ENCODE measurements at places on chromosomes 6 and 20.

DNA sequence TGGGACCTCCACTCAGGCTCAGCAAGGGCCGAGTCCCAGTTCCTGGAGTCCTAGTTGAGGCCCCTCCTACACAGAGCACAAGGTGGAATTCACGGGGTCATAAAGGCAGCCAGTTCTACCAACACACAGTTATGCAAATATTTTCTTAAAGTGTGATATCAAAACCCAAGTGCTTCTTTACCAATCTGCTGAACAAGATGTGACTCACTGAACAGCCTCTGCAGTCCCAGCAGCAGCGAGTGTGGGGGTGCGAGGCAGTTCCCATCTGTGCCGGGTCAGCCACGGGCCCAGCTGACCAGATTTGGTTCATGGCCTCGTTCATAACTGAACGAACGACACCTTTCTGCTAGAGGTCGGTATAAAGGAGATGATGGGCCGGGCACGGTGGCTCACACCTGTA is 4.5 kb upstream of the TCEA2 start:
- no peak for DNase-seq

DNA sequence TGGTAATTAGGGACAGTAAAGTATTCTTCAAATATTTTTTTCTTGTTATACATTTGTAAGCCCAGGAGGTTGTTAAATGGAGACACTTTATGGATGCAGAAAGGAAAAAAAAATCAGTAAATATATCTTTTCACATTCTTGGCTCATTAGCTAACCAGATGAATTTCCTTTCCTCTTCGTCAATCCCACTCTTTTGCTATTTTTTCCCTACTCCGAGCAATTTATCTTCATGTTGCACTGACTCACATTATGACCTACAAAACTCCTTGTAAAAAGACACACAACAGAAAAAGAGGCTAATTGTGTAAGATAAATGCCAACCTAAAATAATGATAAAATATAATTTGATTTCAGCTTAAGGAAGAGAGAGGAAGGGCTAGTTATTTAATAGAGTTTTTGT is 472.9 kb upstream of the ZNF337 start:
- DNase-seq = no peak

GRCh38 chr20:50270569-50270968 is 79.9 kb downstream of the CEBPB start:
- DNase-seq = peak; percentile 26

DNA sequence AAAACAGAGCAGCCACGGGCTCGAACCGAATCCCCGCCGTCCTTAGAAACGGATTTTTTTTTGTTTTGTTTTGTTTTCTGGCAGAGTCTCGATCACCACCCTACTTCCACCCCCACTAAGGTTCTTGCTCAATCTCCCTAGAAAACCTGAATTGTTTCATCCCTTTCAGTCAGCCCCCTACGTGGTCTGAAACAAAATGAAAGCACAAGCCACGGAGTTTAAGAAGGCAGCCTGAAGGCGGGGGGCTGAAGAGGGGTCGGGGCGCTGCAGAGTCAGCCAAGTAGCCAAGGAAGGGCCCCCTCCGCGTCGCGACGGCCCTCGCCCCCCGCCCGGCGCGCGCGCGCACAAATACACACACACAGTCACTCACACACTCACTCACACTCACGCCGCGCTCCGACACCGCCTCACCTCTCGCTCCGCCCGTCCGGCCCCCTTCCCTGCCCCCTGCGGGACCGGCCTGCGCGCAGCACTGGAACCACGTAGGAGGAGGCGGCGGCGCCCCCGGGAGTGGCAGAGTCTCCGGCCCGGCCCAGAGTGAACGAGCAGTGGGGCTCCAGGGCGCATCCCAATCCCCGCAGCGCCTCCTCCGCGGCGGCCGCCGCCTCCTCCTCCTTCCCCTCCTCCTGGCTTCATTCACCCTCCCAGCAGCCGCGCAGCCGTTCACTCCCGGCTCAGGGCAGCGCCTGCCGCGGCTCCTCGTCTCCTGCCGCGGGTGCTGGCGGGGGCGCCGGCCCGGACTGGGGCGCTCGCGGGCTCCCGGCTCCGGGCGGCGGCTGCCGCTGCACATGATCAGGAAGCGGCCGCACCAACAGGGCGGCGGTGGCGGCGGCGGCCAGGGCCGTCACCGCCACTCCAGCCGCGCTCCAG is 1.4 kb downstream of the ATXN1 start:
- peak; percentile 85 for DNase-seq

- no peak for DNase-seq
Observed at GRCh38 chr6:47303342-47303741, 6.4 kb downstream of the TNFRSF21 start.

GRCh38 chr6:108559097-108559883 is 1.4 kb upstream of the FOXO3 start:
- peak; percentile 93 for DNase-seq

DNA sequence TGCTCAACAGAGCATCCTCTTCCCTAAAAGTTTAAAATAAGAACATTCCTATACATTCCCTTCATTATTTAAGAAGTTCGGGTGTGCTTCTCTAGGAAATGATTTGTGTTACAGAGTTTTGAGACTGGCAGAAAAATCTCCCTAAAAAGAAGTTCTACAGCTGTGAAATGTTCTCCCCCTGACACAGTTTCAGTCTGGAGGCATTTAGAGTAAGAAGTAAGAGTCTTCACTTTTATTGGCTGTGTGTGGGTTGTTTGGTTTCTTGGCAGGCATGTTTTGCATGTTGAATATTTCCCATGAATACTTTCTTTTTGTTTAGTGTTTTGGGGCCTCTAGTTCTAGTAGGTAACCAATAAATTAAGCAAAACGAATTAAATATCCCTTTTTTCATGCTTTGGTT is 195.9 kb downstream of the TENT5A start:
- DNase-seq = no peak

DNA sequence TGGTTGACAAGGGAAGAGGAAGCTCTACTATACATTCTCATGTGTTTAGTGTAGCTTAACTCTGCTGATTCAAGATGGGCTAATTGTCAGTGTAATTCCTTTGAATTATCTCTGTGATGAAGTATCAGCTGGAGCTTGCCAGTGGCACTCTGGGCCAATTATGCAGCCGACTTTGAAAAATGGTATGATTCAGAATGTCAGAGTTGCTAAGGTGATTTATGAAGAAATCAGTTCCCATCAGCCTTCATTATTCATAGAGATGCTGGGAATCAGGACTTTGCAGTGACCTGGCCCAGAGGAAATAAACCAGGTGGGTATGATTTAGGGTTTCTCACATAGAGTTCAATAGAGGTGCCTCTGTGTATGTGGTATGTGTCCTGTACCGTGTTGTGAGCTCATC is 33.4 kb downstream of the KCNS1 start:
- DNase-seq = no peak

GRCh38 chr20:43941476-43942200 is 27.0 kb downstream of the TOX2 start:
- DNase-seq = no peak

DNA sequence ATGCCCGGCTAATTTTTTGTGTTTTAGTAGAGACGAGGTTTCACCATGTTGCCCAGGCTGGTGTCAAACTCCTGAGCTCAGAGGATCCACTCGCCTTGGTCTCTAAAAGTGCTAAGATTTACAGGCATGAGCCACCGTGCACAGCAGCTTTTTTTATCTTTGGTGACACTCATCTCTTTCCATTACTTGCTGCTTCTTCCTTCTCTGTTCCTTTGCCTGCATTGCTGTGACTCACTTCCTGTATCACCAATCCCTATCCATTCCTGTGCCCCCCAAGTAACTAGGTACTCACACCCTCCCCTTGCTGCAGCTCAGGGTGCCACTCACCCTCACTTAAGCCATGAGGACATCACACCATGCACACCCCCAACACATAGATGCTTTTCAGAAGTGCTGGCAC is 24.6 kb downstream of the KHDC1L start:
- DNase-seq = no peak

GRCh38 chr6:19342616-19343015 is 494.6 kb upstream of the ID4 start:
- DNase-seq = no peak

DNA sequence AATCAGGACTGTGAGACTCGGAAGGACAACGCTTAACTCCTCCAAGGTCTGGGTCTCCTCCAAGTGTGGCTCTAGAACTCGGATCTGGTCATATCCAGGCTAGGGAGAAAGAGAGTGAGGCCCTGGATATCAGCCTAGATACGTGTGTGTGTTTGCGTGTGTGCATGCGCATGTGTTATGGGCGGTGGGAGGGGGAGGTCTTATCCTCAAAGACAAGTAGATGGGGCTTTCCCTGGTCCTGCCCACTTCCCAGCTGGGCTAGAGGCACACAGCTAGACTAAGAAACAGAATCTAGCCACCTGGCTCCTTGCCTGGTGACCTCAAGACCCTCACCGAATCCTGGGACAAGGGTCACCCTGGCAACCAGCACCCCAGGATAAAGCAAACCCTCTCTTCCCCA is 13.2 kb downstream of the CPNE5 start:
- DNase-seq = no peak

- no peak for DNase-seq
Observed at GRCh38 chr20:59721386-59721785, 117.0 kb downstream of the PHACTR3 start.

DNA sequence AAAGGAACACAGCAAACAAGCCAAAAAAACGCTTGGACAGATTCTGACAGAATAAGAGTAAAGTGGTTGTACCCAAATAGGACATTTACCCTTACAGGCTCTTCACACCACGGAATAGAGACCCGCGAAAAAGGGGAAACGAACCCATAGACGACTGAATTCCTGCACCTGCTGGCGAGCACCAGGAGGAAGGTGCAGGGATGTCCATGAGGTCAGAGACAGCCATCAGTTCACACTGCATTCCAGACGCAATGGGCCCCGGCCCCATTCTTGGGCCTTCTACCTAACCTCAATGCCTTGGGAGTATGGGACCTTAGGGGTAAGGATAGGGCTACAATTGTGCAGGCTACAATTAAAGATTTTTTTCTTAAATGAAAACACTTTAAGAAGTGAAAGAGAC is 5.2 kb upstream of the DIDO1 start:
- DNase-seq = no peak

GRCh38 chr6:167525774-167526173 is 200.9 kb downstream of the TTLL2 start:
- DNase-seq = no peak

DNA sequence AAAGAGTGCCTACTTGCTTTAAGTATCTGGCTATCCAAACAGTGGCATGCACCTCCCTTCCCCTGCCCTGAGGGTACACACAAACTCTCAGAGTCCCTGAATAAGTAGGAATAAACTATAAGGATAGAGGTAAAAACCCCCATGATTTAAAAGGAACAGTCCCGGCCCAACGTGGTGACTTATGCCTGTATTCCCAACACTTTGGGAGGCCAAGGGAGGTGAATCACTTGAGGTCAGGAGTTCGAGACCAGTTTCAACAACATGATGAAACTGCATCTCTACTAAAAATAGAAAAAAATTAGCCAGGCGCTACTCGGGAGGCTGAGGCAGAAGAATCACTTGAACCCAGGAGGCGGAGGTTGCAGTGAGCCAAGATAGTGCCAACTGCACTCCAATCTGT is 22.2 kb downstream of the SAMHD1 start:
- no peak for DNase-seq

DNA sequence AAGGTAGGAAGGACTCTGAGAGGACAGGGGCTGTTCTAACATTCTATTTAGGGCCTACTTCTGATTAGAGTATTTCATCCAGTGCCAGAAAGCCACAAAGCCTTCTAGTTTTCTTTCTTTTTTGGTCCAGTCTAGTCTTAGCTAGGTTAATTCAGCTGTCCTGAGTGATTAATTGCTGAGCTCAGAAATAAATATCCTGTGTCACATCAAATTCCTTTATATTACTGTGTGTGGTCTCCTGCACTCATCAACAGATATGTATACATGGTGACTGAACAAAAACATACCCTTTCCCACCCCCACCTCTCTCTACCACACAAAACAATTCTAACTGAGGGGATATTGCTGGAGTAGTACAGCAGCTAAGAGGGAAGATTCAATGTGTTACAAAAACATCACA is 601.5 kb upstream of the NRSN1 start:
- no peak for DNase-seq

DNA sequence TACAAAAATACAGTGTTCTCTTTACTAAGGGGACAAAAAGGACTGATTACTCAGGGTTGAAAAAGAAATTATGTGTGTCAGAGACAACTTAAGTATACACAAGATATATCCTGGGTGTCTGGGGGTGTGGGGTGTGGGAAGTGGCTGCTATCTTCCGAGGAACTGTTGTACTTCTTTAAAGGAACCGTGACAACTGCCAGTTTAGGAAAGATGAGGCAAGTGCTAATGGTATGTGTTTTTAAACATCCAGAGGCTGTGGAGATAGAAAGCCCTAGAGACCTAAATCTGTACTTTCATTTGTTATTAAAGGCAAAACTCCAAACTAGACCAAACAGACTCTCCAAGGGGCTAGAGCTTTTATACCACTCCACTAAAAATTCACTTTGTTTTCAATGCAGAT is 95.6 kb downstream of the SNAP25 start:
- DNase-seq = no peak

GRCh38 chr6:71392276-71392675 is 103.7 kb downstream of the OGFRL1 start:
- DNase-seq = no peak

- no peak for DNase-seq
Observed at GRCh38 chr6:4999586-4999985, 4.3 kb downstream of the RPP40 start.

DNA sequence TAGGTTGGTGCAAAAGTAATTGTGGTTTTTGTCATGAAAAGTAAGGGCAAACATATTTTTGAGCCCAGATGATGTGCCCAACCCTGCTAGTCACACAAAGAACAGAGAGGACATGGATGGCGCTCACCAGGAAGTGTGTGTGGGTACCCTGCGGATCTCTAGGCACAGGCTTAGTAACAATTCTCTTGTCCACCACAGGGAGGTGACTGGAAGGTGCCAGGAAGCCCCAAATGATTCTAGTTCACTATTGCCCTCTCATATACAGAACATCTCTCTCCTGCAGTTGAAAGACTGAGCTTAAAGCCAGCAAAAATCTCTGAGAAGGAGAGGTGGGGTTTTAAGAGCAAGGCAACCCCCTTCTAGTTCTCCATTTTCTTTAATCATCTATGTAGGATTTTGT is 272.1 kb upstream of the TAB2 start:
- peak; percentile 26 for DNase-seq

DNA sequence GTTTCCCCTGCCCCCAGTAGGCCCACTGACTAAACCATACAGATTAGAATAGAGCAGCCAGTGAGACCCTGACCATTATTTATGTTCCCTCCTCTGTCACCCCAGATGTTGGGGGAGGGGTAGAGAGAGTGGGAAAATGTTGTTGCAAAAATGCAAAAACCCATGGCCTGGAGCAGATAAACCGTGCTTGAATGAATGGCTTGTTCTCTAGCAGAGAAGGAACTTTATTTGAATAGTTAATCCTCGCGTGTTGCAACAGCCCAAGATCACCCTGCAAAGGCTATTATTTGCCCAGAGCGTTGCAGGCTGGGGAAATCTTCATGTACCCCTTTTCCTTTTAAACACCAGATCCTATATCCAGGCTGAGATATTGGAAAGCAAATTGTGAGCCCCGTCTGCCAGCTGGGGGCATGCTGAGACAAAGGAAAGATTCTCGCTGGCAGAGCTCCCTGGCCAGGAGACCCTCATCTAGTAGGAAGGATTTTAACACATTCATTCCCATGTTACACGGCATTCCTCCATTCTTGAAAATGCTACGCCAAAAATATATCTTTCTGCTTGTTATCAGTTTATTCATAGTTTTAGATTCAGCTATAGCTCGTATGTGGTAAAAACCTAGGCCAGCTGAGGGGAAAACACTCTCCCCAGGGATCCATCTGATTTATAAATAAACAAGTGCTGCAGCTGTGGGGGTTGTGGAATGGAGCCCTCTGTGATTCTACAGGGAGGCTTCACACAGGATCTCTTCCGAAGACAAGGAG is 53.0 kb downstream of the LINC00237 start:
- DNase-seq = no peak

GRCh38 chr6:135081966-135082365 is 27.3 kb upstream of the HBS1L start:
- DNase-seq = no peak

GRCh38 chr6:100210137-100211117 is 216.4 kb upstream of the MCHR2 start:
- DNase-seq = no peak

Data from CD4-positive, alpha-beta T cell treated with Interleukin-17A for 1 hour (primary cell).